ENCODE measurements at places on chromosomes 13 and 19.

DNA sequence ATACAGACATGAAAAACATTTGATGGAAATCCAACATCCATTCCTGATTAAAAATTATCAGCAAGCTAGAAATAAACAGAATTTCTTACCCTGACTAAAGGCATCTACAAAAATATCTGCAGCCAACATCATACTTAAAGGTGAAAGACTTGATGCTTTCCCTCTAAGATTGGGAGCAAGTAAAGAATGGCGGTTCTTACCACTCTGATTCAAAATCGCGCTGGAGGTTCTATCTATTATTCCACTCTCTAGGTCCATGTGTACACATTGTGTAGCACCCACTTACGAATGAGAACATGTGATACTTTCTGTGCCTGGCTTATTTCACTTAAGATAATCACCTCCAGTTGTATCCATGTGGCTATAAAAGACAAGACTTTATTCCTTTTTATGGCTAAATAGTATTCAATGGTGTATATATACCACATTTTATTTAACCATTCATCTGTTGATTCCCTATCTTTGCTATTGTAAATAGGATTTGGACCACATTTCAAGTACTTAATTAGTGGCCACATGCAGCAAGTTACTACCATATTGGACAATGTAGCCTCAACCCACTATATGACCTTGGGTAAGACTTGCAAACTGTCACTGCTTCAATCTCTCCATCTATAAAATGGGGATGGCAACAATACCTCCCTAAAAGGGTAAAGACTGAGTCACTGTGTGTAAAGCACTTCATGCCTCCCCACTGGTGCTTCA, 38.4 kb upstream of the CYP2A7 start:
- no peak for DNase-seq

GRCh38 chr19:46746281-46747057, at the start of gene STRN4:
Gene STRN4 (minus strand): TSS chr19:46746450. CDS start chr19:46746430, 20 bp downstream.
- DNase-seq = no peak

GRCh38 chr13:20129076-20129475, 31.8 kb downstream of the GJA3 start:
- no peak for DNase-seq

DNA sequence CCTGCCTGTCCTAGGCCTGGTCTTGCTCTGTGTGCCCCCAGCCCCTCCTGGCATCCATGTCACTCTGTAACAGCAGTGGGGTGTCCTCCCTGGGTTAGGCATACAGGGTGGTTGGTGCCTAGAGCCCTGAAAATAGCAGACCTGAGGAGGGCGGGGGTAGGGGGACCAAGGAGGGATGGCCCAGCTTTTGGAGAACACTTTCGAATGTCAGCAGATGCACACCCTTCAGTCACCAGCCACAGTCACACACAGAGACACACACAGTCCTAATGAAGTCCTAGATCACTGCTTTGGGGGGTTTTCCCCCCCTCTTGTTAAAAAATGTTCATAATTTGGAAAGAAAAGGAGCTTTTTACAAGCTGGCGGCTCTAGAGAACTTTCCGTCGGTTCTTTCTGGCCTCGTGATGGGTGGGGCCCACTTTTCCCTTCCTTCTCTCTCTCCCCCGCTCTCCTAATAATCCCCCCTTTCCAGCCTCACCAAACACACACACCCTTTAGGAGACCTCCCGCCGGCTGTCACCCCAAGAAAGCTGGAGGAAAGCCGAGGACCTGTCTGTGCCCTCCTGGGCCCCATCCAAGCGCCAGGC, 47.9 kb downstream of the LYL1 start:
- DNase-seq = no peak

- DNase-seq = peak; percentile 1
These were observed 69.4 kb downstream of the PSPC1 start for GRCh38 chr13:19713186-19713965.

GRCh38 chr13:92802776-92803175, 423.8 kb upstream of the GPC6 start:
- no peak for DNase-seq

DNA sequence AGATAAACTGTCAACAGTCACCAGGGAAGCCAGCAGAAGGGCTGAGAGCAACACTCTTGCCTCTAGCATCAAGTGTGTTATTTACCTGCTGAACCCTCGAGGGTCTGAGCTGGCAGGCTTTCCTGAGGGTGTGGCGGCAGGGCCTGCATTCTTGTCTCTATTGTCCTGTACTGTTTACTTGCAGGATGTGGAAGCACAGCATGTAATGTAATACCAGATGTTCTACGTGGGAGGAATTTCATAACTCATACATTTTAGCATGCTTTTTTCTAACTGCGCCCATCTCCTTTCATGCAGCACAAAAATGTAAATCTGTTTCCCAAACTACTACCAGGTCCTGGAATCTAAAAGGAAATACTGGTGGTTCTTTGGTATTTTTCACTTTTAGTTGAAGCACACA, 153.1 kb downstream of the RGCC start:
- DNase-seq = peak; percentile 94

GRCh38 chr13:90732049-90732448, 615.4 kb upstream of the MIR17HG start:
- no peak for DNase-seq

- DNase-seq = peak; percentile 87
These were observed at the start of gene MEGF8 for GRCh38 chr19:42325308-42325895. Gene MEGF8 (plus strand): TSS chr19:42325635. CDS start chr19:42326244, 609 bp downstream.

DNA sequence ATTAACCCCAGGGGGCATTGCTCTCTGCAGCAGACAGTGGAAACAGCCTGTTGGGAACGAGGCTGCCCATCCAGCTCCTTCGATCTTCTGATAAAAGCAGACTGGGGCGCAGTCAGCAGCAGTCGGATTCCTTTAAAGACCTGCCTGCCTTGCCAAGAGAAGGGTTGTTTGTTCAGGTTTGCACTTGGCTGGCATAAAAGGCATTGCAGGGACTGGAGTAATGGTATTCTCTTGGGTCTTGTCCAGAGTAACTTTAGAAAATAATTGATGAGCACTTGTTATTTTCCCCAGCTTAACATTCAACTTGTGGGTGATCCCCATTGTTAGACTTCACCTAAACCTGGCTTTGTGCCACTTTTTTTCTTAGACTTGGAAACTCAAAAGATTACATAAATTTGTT, 67.3 kb upstream of the SLC10A2 start:
- DNase-seq = no peak

DNA sequence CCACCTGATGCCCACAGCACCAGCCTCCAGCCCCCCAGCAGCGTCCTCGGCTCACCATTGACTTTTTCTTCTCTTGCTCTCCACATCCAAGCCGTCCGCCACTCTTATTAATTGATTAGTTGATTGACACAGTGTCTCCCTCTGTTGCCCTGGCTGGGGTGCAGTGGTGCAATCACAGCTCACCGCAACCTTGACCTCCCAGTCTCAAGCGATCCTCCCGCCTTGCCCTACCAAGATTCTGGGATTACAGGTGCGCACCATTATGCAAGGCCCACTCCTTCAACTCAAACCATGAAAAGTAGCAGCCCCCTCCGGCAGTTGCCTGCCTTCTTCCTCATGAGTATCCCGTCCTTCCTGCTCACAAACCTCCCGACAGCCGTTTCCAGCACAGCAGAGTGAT, 921 bp upstream of the TEX29 start:
- no peak for DNase-seq

DNA sequence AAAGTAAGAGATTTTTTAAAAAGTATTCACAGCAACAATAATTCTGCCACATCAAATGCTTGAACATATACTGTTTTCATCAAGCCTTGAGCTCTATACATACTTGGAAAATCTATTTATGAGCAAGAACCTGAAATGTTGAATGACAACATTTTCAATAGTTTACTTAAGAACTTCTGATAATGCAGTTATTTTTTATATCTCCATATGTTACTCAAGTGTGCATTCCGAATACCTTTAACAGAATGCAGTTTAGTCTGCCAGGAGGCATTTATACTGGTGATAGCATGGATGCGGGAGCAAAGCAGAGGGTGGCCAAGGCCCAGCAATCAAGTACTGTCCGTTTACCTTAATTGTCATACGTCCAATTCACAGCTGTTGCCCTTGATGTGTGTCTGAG, 589.5 kb downstream of the KCTD12 start:
- no peak for DNase-seq
